ENCODE measurements at places on chromosomes 11 and 22.

DNA sequence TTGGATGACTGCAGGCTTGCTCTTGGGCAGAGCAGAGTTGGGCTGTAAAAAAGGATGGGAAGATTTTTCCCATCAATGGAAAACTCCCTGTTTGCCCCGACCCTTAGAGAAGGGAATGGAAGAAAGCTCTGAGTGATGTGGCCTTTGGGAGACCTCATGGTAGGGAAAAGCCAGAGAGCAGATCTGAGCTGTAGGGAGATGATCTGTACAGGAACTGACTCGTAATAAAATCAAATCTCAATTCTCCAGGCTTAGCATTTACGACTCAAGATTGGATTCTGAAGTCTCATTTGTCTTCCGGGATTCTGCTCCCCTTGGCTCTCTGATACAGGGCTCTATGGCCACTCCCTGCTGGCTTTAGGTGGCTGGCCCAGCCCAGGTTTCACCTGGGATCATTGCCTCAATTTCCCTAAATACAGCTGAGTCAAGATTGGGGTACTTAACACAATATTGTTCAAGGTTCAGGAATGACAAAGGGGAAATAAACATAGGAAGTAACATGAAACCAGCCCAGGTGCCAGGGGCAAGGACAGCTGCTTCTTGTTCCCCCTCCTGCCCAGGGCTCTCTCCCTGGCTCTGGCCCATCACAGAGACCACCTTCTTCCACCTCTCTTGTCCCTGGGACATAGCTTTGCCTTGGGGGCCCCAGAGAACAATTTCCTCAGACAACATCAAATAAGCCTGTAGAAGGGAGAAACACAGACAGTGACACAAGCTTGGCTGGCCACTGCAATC is 38.4 kb upstream of the THY1 start:
- no peak for DNase-seq

DNA sequence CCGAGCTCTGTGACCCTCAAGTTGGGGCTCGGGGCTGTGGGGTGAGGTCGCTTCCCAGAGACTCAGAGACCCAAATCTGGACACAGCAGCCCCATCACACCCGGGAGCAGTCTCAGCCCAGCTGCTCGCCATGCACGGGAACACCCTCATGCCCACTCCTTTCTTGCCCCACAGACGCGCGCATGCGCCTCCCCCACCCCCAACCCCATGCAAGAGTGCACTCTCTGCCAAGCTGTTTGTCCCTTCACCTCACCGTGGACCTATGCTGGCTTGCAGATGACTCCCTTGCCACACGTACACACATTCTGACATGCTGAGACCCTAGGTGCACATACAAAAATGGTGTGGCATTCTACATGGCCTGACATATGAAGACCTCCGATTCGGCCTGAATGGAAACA is 478 bp upstream of the CD248 start:
- no peak for DNase-seq

DNA sequence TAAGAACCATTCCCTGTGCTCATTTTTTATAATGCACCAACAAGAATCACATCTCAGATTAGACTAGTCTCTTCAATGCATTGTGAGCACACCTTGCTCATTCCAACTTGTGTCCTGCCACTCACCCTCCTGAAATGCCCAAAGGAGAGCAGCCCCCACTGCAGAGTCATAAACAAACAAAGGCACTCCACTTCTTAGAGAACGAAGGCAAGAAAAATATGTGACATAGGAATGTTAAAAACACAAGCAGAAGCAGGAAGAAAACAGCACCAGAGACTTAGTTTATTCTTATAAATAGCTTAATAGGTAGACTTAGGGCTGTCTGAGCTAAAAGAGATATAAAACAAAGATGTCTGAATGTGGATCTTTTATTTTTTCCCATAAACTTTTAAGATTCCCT is 57.2 kb downstream of the GUCY1A2 start:
- DNase-seq, result no peak

DNA sequence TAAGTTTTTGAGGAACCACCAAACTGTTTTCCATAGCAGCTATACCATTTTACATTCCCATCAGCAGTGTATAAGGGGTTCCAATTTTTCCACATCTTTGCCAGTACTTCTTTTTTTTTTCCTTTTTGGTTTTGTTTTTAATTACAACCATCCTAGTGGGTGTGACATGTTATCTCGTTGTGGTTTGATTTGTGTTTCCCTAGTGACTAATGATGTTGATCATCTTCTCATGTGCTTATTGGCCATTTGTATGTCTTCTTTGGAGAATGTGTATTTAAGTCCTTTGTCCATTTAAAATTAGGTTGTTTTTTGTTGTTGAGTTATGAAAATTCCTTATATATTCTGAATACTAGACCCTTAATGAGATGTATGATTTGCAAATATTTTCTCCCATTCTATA is 59.3 kb downstream of the STIM1 start:
- no peak for DNase-seq

DNA sequence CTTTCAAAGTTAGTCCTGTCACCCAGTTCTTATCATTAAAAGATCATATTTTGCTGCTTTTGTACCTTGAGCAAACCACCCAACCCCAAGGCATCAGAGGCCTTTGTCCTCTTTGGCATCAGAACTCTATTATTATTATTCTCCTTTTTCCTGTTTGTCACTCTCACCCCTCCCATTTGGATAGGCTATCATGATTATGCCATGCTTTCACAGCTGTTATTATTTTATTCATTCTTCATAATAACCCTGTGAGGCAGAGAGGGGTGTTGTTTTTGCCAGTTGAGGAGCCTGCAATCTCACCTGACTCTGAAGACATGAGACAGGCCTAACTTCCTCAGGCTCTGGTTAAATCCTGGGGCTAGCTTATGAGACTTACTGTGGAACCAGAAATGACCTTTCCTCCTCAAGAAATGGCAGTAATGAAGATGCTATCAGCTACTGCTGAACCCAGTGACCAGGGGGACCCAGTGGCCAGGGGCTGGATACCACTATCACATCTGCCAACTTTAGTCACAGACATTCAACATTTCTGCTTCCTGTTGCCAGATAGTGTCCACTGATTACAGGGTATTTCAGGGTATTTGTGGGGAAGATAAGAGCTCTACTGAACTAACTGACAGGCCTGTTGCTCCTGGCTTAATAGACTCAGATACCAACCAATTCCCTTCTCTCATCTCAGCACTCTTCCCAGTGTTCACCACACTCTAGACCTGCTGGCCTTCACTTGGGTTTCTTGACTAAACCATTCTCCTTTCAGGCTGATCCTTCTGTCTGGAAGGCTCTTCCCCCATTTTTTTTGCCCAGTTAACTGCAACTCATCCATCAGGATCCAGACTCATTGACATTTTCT is 11.8 kb upstream of the SWAP70 start:
- no peak for DNase-seq

- no peak for DNase-seq
These were observed 1.2 kb downstream of the RTL6 start for GRCh38 chr22:44496844-44497217.

DNA sequence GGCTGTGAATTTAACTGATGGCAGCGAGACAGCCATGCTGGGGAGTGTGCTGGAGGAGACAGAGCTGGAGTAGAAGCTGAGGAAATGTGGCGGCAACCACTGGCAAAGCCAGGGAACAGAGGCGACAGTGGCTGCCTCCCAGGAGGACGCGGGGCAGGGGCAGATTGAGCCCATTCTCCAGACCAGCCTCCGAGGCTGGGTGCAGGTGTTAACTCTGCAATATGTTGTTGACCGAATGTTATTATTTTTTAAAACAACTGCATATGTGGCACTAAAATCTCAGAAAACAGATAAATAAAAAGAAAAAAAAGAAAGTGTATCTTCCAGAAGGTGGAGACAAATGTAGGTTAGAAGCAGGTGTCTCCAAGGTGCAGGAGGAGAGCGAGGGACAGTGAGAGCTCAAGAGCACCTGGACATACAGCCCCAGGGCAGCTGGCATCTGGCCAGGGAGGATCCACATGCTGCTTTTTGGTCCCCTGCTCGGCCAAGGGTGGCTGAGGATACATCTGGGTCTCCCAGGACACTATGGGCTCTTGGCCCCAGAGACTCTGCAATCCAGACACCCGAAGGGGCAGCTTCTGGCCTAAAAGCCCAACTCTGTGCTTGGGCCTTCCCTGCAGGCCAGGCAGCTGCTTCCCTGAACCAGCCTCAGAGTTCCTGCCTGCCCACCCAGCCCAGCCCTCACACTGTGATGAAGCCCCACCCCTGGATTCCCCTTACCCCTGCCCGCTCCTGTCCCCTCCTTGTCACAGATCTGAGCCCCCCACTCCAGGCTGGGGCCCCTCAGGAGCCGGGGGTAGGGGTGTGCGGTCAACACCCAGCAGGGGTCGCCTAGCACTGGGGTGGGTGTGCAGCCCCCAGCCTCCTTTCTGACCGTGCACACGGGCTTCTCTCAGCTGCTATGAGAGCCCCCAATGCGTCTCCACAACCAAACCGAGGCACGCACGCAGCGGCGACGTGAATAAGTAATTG is 12.9 kb downstream of the RTN4R start:
- DNase-seq, result no peak

DNA sequence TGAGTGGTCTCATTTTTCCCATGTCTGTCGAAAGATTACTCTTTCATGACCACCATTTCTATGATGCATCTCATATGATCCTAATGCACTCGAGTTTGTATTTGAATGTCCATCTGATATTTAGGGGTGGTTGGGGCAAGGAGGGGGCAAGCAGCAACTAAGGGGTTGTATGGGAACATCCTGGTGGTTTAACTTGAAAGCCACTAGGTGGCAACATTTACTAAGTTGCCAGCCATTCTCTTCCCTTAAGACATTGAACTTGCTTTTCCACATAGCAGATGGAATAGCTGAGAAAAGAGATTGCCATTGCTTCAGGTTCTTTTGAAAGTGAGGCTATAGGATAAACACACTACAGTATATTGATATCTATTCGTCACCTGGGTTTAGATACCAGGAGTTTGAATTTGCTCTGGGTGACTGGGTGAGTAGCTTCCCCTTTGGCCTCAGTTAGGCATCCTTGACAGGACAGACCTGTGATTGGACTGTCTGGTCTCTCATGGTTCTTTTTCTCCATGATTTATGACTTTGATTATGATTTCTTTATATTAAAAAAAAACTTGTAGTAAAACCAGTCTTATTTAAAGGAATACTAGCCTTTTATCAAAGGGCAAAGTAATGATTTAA is 32.4 kb downstream of the NF2 start:
- DNase-seq, result no peak

DNA sequence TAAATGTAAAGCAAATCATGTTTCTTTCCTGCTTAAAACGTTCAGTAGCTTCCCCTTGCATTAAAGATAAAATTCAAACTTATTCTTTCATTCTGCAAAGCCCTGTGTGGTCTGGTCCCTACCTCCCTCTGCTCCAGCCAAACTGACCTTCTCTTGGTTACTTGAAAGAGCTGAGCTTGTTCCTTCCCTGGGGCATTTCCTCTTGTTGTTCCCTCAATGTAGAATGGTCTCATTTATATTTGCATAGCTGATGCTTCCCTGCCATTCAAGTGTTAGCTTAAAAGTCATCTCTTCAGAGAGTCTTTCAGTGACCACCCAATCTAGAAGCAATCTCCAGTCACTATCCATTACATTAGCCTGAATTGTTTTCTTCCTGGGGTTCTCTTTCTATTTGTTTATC is 1618.5 kb upstream of the TENM4 start:
- DNase-seq, result no peak

DNA sequence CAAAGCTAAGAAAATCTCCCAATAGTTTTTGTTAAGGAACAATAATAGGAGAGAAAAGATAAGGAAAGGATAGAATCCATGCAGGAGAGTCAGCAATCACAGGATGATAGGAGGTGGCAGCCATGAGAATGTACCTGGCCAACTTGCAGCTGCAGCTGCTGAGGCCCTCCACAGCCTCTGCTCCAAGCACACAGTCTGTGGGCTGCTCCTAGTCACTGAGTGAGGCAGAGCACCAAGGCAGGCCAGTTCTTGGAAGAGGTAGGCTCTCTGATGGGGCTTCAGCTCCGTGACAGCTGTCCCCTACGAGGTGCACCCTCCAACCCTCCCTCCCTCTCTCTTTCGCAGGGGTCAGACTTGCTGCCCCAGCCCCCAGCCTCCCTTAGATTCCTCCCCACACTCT is 5.5 kb upstream of the KCNJ1 start:
- DNase-seq, result no peak

- DNase-seq, result no peak
These were observed 52.8 kb upstream of the RRAS2 start for GRCh38 chr11:14411818-14412217.

- no peak for DNase-seq
These were observed 4.7 kb downstream of the LRRC10B start for GRCh38 chr11:61513143-61513765.

DNA sequence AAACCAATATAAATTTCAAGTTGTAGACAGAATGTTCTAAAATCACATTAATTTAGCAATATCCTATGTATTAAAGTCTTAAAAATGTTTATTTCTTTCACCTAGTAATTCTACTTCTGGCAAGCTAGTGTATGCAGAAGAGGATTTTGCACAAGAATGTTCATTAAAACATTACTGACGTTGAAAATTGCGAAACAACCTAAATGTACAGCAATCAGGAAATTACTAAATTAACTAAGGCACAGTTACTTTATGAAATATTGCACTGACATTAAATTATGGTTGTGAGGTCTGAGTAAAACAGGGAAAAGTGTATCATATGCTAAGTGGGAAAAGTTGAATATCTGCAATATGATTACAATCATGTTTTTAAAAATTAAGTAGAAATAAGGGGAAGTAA is 4.1 kb downstream of the SLC36A4 start:
- no peak for DNase-seq

GRCh38 chr11:78036313-78036712 is 13.2 kb upstream of the KCTD14 start:
- no peak for DNase-seq

GRCh38 chr11:19980957-19981669 is 179.2 kb downstream of the DBX1 start:
- no peak for DNase-seq

- DNase-seq, result no peak
These were observed 261.1 kb downstream of the SBF2 start for GRCh38 chr11:10032935-10033334.

- no peak for DNase-seq
These were observed 3.5 kb upstream of the ACAT1 start for GRCh38 chr11:108117746-108118371.

DNA sequence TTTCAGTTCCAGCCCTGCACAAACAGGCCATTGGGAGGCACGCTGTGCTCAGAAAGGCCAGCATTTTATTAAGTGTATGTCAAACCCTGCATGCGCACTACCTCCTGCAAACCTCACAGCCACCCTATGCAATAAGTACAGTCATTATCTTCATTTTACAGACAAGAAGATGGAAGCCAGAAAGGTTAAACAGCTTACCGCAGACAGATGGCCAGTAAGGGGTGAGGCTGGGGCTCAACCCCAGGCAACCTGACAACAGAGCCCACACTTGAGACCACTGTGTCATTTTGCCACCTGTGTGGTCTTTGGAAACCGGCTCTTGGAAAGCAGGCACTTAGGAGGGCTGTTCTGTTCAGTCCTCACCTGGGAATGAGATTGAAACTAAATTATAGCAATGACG is 142.3 kb downstream of the NXPE2 start:
- DNase-seq, result no peak

GRCh38 chr11:21888814-21889213 is 304.1 kb upstream of the ANO5 start:
- no peak for DNase-seq

Data from cerebellar nuclear complex (tissue), 1 donor.